ENCODE measurements at places on chromosomes 2 and 18. TPM values are rescaled to one million over a fixed set of nuclear protein-coding genes. Genes with fewer than 3 reads are reported as not detected.

DNA sequence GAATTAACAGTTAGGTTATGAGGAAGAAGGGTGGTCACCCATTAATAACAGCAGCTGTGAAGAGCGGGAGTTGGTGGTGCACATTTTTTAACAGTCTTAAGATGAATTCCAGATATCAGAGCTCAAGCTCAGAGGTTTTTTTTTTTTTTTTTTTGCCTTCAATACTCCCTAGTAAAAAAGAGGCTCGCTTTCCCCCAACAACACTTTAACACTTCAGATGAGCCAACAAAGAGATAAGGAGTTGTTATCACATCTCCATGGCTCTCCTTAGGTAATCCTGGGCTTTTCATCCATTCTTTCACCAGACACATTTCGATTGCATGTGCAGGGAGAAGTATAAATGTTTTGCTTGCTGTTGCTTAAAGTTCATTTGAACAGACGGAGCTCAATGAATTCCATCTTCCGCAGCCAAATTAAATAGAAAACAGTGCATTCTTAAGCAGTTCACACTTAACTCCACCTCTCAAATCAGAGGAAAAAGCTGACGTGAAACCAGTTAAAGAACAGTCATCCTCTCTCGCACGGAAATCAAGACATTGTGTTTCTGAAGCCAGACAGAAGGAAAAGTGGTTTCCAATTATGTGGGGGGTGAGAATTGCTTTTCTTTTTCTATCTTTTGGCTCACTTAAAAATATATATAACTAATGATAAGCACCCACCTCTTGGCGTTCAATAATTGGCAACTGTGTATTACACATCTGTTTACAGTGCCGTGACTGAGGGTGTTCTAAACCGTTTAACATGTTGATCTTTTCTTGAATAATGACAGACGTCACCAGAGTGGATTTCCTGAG lies 118.2 kb downstream of the ZNF521 start:
- DNase-seq: no peak

GRCh38 chr18:27447451-27447881 lies 262.4 kb upstream of the CHST9 start:
- DNase-seq: no peak

The FOXI3 gene
- total RNA-seq: not detected

The LRP2 gene
- 12.2 TPM for total RNA-seq

- DNase-seq: no peak
Measured at GRCh38 chr2:108837198-108837597, 50.6 kb downstream of the CCDC138 start.

Data from omental fat pad (tissue), 4 donors.